SIG-M5 (cell line): ENCODE measurements at places on chromosomes 4 and X.

DNA sequence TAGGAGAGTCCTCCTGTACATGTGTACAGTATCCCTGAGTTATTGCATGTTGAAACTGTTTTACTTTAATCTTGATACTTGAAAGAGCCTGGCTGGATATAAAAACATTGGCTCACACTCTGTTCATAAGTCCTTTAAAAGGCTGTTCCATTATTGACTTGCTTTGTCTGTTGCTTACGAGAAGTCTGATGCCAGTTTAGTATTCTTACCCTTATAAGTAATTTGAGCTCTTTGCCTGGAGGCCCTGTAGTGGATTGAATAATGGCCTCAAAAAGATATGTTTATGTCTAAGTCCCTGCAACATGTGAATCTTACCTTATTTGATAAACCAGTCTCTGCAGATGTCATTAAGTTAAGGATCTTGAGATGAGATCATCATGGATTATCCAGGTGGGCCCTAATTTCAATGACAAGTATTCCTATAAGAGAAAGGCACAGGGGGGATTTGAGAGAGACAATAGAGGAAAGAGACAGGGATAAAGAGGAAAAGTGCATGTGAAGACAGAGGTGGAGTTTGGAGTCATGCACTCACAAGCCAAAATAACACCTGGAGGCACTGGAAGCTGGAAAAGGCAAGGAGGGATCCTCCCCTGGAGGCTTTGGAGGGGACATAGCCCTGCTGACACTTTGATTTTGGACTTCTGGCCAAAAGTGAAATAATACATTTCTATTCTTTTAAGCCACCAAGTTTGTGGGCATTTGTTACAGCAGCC lies 98.1 kb downstream of the IRF2 start:
- no peak for DNase-seq

DNA sequence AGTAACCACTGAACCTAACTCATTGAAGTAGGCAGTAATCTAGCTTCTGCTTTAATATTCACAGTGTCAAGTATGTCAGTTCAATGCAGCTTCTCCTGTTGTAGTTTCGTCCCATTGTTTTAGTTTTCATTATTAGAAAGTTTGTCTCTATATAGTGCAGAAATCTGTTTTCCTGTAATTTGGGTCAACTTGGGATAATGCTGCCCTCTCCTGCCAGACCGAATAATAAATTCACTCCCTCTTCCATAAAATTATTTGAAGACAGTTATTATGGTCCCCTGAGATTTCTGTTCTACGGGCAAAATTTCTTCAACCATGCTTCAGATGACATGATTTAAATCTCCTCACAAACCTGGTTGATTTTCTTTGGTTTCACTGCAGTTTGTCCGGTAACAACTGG lies 4.6 kb upstream of the LUZP4 start:
- DNase-seq = no peak

DNA sequence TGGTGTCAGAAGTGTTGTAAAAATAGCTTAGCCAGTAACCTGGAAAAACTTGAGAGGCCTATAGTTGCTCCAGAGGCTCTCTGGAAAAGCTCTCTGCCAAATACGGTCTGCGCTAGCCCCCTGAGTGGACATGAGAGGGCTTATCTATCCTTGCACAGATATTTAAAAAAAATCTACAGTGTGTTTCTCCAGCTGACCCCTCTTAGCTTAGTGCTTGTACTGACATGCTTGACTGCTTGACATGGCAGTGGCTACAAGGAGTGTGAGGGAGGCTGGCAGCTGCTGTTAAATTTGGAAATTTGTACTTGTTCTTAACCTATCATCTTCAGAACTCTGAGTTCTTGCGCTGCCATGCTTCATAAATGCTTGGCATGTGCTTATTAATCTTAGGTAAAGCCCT lies 229.2 kb downstream of the RBMX2 start:
- no peak for DNase-seq

GRCh38 chrX:147476008-147476407 lies 435.7 kb upstream of the FMR1 start:
- DNase-seq = no peak

GRCh38 chr4:3464349-3464905 lies 1.3 kb downstream of the DOK7 start:
- DNase-seq = no peak

GRCh38 chr4:9704551-9705332 lies 76.7 kb upstream of the DRD5 start:
- no peak for DNase-seq

DNA sequence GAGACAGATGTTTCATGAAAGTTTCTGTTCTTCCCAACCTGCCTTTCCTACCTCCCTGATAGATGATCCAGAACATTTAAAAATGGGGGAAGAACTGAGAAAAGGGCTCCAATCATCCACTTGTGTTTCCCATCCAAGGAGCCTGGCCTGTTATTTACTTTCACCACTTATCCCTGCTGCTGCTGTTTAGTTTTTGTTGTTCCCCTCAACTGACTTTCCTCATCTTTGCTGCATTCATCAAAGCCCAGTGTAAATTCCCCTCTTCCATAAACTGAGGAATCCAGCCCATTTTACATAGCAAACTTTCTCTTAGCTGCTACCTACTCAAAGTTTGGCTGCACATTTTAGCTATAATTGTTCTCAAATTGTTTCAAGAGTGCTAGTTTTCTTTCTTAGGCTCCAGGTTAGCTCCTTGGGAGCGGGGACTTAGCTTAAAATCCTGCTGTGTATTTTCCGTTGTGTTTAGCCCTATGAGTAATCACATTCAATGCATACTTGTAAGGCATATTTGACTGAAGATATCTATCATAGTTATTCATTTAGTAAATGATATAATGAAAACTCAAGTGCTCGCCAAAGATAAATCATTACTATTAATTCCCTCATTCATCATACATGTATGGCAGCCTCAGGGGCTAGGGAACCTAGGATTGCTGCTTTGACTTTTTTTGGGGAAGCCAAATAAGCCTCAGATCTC lies 1.4 kb upstream of the PTPN13 start:
- no peak for DNase-seq

GRCh38 chr4:116005806-116006088 lies 892.3 kb upstream of the NDST4 start:
- DNase-seq = no peak

- no peak for DNase-seq
Observed at GRCh38 chrX:103729015-103729414, 18.3 kb downstream of the TMEM31 start.
